ENCODE measurements at places on chromosomes 12 and 14. TPM values are rescaled to one million over a fixed set of nuclear protein-coding genes. Genes with fewer than 3 reads are reported as not detected.

The SPIC gene
- not detected for total RNA-seq

The POTEG gene
- not detected for total RNA-seq

The LTBP2 gene
- 248 TPM for total RNA-seq

The GALC gene
- 19.1 TPM for total RNA-seq

The TAS2R7 gene
- not detected for total RNA-seq

The FLRT2 gene
- total RNA-seq = 6.4 TPM

The ADAMTS20 gene
- not detected for total RNA-seq

The CLEC4D gene
- total RNA-seq = not detected

The DEGS2 gene
- total RNA-seq = under 0.01 TPM

The TAS2R31 gene
- 5.1 TPM for total RNA-seq

The SLC39A9 gene
- total RNA-seq = 116 TPM

The GPRC5D gene
- not detected for total RNA-seq

The TMEM229B gene
- total RNA-seq = 2.0 TPM

The LMNTD1 gene
- total RNA-seq = 0.44 TPM
